ENCODE measurements at places on chromosomes 5 and 9.

DNA sequence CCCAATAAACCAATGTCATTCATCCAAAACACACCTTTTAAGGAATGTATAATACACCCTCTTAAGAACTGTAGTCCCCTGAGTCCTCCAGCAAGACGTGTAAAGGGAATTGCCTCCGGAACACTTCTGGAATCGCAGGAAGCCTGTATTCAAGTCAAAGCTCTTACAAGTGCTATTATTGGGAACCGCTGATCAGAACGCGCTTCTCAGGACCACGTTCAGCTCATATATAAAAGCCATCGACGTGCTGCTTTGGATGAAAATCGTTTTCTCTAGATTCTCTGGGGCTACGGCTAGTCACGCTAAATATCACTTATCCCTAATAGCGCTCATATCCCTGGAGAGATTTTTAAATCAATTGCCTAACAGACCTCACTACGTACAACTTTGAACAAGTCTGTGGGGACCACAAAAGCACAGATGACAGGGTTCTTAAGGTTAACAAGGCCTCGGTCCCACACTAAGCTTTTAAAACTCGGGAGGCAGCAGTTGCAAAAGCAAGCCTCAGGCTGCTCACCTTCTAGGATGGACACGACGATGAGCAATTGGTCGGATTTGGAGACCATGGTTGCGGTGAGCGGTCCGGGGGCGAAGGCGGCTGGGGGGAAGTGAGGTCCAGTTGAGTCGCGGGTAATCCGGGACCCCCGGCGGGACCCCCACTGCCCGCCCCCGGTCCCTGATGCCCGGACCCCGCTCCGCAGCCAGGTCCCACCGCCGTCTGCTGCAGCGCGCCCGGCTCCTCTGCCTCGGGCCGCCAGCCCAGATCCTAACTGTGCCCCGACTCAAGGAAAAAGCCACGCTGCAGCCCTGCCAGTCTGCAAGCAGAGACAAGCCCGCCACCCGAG is 548 bp downstream of the CEP120 start:
- peak; percentile 1 for DNase-seq

GRCh38 chr5:93580927-93581445 is at the start of gene NR2F1-AS1:
NR2F1-AS1 (minus strand) TSS chr5:93581219.
- DNase-seq: no peak

- no peak for DNase-seq
Observed at GRCh38 chr9:129958796-129959195, 84.2 kb downstream of the FNBP1 start.

DNA sequence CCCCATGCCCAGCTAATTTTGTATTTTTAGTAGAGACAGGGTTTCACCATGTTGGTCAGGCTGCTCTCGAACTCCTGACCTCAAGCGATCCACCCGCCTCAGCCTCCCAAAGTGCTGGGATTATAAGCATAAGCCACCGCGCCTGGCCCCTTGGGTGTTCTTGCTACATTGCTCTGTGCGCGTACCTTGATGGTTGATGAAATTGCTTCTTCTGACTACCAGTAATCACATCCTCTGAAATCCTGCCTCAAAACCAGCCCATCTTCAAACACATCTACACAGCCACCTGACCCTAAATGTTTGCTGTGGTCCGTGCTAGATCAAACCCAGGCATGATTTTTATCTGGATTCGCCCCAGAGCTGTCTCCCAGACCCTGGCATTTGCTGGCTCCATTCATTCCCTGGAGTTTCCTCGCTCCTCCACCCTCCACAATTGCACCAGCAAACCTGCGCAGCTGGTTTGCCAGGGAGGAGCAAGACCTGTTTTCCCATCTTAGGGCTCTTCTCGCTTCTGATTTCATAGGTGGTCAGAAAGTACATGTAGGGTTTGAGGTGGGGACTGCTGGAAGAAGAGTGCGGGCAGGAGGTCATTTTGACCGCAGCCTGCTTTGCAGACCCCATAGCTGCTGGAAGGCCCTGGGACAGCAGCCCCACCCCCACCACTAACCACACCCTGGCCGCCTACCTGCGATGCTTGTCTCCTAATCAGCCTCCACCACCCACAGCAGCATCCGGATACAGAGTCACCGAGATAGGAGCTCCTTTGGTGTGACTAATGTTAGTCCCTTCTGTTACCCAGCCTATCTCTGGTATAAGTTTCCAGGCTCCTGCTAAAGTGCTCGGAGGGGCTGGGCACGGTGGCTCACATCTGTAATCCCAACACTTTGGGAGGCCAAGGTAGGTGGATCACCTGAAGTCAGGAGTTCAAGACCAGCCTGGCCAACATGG is 22.7 kb downstream of the SWI5 start:
- DNase-seq: no peak

- DNase-seq: no peak
Observed at GRCh38 chr5:71601222-71602026, 14.3 kb downstream of the MCCC2 start.

GRCh38 chr5:122999947-123000563 is 36.5 kb downstream of the PPIC start:
- no peak for DNase-seq

DNA sequence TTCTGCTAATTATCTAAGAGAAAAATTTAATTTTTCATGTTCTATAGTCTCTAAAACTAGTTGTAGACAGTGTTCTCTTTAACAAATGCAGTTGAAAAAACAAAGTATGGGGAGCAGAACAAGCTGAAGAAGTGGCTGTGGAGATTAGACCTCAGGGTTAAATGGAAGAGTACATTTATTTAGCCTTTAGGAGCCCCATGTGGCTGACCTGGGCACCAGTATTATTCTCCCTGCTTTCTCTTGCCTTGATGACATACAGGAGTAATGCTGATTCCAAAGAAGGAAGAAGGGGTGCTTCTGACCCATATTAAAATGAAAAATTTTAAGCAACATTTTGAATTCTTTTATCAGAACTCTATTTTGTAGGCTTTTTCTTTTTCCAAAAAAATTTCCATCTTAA is 312.3 kb upstream of the RIOK2 start:
- no peak for DNase-seq

DNA sequence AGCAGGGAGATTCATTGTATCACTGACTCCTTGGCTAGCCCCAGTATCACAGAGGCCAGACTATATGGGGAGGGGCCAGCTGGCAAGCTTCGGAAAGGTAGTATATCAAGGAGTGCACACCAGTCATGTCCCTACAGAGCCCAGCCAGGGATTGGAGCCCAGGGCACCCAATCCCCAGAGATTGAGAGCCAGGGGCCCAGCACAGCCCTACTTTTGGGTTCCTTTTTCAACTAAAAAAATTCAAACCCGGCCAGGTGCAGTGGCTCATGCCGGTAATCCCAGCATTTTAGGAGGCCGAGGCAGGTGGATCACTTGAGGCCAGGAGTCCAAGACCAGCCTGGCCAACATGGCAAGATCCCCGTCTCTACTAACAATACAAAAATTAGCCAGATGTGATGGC is 5.4 kb upstream of the MYORG start:
- DNase-seq: no peak

DNA sequence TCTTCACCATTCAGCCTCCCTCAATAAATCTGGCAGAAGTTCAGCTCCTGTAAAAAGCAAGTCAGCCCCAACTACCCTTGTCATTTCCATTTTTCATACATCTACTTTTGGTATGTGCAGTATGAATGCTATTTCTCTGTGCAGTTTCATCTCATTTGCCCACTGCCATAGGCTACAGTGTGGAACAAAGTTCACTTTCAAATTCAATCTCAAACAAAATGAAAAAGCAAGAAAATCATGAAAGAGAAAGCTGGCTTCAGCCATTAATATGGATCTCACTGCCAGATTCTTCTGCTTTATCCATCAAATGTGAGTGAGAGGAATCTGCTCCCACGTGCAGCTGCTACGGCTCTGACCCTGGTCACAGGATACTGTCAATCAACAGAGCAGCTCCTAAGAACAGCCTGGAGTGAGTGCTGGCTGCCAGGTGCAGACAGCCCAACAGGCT is 494.2 kb downstream of the ZNF608 start:
- no peak for DNase-seq

DNA sequence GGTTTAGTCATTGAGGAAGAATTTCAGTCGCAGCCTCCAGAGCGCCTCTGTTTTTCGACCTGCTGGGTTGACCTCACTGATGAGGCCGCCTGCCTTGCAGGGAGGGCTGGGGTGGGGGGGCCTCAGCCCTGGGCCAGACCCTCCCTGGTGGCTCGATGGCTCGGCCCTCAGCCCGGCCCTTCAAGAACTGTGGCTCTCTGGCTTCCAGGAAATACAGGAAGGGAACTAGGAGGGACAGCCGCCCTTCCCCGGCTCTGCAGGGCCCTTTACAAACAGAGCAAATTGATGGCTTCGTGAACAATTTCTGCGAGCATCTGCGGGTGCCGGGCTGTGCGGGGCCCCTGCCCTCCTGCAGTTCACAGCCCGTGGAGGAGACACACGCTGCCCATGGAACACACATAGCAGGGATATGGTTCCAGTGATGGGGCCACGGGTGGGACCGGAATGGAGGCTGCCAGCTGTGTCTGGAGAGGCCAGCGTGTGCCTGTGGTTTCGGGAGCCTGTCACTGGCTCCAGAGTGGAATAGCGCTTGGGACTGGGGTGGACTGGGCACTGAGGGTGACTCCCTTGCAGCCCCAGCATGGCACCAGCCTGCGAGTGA is 39.6 kb downstream of the COL5A1 start:
- DNase-seq: no peak

GRCh38 chr5:16906255-16906654 is 29.8 kb downstream of the MYO10 start:
- DNase-seq: no peak

- DNase-seq: no peak
Observed at GRCh38 chr5:54206580-54207229, 103.7 kb downstream of the ARL15 start.

GRCh38 chr5:43623048-43623680 is 20.2 kb downstream of the NNT start:
- no peak for DNase-seq

- DNase-seq: no peak
Observed at GRCh38 chr9:83964973-83965349, 15.1 kb downstream of the HNRNPK start.

DNA sequence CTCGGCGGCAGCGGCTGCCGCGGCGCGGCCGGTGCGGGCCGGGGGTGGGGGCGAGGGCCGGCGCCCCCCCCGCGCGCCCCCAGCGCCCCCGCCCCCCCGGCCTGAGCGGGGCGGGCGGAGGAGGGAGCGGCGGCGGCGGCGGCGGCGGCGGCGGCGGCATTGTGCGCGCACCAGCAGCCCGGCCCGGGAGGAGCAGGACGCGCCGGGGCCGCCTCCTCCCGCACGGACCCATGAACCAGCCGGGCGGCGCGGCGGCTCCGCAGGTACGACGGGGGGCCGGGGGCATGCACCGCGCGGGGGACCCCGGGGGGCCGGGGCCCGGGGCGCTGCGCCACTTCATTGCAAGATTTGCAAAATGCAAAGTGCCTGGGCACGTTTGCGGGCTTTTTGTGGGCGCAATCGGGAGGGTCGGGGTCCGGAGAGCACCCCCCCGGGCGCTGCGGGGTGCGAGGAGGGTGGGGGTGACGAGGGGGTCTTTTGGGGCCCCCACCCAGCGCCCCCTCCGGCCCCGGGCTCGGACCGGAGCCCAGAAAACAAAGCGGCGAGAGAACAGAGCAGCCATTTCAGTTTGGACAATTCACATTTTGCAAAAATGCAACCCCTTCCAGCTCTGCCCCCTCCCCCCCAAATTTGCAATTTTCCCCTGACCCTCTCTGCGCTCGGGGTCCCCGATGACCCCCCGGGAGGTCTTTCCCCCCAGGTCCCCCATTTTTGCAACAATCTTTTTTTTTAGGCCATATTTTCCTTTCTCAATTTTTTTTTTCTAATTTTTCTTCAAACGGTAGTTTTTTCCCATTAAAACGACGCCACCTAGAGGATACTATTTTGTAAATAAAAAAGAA is at the start of gene ZNF618:
ZNF618 (plus strand) TSS at position 159 of the 842 bp plus-strand sequence; CDS start at position 231, 72 bp downstream.
- no peak for DNase-seq

- DNase-seq: peak; percentile 21
Observed at GRCh38 chr9:13513716-13514444, 234.4 kb upstream of the MPDZ start.

GRCh38 chr5:179115307-179115706 is 55.1 kb downstream of the ZNF354C start:
- no peak for DNase-seq

GRCh38 chr9:9556865-9557803 is 1055.7 kb downstream of the PTPRD start:
- no peak for DNase-seq

- DNase-seq: no peak
Observed at GRCh38 chr9:89984214-89984613, 379.4 kb downstream of the GADD45G start.

DNA sequence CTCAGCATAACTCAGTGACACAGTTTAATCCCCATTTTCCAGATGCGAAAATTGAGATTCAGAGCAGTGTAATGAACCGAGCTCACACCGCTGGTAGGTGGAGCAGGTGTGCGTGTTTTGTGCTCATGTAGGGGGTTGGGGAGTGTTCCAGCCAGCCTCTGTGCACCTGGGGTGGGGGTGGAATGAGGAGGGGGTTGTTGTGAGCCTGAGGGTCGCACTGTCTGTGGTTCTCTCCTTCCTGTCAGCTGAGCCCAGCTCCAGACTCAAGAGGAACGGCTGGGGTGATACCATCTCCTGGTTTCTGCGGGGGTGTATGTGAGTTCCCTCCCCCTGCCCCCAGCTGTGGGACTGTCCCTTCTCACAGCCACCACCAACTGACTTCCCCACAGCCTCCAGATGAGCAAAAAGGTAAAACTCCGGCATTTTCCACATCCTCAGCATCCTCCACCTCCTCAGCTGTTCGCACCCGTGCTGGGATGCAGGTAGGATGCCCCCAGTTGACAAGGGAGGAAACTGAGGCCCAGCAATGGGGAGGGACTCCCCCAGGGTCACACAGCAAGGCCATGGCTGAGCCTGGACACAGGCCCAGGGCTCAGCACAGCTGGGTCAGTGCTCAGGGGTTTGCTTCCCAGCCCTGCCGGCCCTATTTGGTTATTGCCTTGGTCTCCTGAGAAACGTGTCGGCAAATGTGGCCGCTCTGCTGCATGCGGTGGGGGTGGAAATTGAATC is 2.1 kb downstream of the SH2D3C start:
- no peak for DNase-seq

All from NCI-H187 treated with DMSO at 0.1 percent for 48 hours (cell line).